HFFc6 (cell line): ENCODE measurements at places on chromosomes 3 and 15.

DNA sequence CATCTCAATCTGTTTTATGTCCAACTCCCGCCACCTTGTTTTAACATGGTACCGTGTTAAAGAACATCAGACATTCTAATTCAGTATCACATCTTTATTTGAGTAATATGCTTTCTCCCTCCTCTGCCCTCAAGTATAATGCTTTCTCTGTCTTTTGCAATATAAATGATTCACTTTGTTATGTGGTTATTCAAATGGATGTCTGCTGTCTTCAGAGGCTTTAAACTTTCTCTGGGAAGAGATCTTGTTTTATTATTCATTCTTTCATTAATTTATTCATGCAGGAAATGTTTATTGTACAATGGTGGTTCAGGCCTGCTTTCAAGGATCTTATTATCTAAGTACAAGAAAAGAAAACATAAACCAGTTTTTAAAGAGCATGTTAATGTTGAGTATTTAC lies 57.1 kb downstream of the RAP2B start:
- no peak for DNase-seq

- DNase-seq, result no peak
Measured at GRCh38 chr3:128701342-128702212, 24.4 kb upstream of the RAB7A start.

DNA sequence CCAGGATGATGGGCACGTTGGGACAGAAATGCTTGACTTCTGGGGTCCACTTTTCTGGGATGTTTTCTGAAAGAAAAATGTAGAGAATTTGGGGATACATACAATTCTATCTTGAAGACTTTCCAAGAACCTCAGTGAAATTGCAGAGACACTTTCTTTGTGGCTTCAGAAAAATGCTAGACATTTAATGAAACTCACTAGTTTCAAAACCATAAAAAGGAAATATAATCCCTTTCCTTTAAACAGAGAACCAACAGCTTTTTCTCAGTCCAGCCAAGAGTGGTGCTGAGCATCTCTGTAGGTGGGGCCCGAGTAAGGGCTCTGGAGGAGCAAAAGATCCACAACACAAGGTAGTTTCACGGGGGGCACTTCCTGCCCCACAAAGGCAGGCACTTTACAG lies 4.4 kb upstream of the GPX1 start:
- DNase-seq, result peak; percentile 33

GRCh38 chr15:37767841-37768455 lies 166.5 kb upstream of the TMCO5A start:
- DNase-seq, result no peak

DNA sequence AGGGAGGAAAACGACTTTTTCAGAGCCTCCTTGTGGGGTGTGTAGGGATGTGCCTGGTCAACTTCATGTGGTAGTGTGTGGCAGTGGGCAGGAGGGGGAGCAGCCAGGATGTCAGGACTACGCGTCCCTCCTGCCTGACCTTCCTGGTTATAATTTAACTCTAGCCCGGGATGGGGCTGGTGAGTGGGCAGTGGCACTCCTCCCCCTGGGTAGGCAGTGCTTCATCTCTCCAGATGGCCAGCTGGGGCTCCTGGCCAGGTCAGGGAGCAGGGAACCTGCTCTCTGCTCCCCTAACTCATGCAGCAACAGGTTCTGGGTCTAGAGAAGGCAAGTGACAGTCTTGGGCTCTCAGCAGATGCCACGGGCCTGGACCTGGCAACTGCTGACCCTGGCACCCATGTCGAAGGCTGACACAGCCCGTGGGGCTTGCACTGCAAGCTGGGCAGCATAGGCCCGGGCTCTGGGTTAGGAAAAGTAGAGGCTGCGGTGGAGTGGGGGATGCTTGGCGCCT lies 2.6 kb downstream of the ITIH4 start:
- DNase-seq, result no peak

GRCh38 chr15:85150130-85150480 lies 168.4 kb downstream of the PDE8A start:
- no peak for DNase-seq

DNA sequence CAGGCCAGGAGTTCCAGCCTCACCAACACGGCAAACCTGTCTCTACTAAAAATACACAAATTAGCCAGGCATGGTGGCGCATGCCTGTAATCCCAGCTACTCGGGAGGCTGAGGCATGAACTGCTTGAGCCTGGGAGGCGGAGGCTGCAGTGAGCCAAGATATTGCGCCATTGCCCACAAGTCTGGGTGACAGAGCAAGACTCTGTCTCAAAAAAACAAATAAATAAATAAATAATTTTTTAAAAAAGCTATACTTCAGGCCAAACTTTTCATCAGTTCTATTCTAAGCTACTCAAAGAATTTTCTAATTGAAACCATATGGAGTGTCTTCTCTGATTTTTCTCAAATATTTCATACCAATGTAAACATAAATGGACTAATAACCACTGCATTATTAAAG lies 43.5 kb downstream of the PHC3 start:
- peak; percentile 14 for DNase-seq

DNA sequence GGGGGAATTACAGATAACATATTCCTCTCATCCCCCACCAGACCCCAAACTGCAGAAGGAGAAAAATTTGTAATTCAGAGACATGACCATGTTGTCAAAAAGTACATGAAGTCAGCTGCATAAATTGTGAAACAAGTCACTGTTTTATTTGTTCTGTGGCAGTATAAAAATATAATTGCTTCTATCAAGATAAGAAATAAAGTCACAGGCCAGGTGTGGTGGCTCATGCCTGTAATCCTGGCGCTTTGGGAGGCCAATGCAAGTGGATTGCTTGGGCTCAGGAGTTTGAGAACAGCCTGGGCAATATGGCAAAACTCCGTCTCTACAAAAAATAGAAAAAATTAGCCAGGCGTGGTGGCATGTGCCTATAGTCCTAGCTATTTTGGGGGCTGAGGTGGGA lies 87.7 kb upstream of the DPH6 start:
- no peak for DNase-seq
